HTR-8/SVneo (cell line): ENCODE measurements at places on chromosomes 5 and 9.

DNA sequence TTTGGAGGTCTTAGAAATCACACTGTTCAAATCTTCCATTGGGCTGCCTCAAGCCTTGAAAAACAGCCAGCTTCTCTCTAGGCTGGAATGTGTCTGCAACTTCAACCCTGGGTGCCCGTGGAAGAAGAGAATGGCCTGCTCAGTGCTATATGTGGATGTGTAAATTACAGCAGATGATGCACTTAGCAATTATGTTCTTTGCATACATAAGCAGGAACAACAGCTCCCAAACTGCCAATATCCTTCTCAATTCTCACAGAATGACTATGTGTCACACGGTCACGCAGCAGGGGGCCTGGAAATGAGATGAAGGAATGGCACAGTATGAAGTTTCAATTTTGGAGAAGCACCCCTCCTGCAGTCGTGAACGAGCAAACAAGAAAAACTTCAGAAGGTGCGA lies 175.2 kb upstream of the SMARCA2 start:
- no peak for DNase-seq

DNA sequence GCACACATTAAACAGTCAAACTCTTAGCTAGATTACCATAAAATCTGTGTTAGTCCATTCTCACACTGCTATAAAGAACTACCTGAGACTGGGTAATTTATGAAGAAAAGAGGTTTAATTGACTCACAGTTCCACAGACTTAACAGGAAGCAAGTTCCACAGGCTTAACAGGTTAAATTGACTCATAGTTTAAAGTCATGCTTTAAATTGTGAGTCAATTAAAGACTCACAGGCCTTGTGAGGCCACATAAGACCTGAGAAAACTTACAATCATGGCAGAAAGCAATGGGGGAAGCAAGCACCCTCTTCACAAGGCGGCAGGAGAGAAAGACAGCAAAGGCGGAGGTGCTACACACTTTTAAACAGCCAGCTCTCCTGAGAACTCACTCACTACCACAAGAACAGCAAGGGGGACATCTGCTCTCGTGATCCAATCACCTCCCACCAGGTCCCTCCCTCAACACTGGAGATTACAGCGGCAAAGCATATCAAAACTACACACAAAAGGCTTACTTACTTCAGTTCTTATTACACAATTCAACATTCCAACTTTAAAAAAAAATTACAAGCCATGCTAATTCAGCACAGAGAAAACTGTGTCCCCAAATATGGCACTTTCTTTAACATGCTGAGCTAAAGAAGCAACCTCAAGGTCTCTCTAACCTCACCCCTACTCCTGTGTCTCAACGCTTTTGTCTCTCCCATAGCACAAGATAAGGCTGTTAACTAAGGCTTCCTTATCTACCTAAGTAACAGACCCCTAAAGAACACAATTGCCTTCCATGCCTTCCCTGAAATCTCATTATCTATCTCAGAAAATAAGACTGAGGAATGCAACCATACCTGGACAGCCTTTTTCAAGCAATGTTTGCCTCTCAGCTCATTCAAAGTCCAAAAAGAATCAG lies 805.1 kb downstream of the NR2F1-AS1 start:
- no peak for DNase-seq

- no peak for DNase-seq
Measured at GRCh38 chr9:114820776-114821501, 15.1 kb upstream of the TNFSF15 start.

DNA sequence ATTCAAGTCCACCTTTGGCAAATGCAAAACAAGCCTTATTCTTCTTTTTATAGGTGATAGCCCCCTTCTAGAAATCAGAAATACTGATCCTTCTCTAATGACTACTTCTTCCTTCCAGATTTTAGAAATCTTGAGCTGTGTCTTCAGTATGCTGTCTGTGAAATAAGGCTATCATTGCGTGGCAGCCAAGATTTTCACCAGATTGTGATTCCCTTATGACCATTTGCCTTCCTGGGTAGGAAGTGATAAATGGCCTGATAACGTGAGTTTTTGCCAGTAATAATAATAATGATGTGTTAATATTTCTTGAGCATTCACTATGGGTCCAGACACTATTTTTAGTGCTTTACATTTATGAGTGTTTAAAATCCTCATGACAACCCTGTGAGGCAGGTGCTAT lies 80.9 kb downstream of the PIP5K1B start:
- DNase-seq, result no peak

DNA sequence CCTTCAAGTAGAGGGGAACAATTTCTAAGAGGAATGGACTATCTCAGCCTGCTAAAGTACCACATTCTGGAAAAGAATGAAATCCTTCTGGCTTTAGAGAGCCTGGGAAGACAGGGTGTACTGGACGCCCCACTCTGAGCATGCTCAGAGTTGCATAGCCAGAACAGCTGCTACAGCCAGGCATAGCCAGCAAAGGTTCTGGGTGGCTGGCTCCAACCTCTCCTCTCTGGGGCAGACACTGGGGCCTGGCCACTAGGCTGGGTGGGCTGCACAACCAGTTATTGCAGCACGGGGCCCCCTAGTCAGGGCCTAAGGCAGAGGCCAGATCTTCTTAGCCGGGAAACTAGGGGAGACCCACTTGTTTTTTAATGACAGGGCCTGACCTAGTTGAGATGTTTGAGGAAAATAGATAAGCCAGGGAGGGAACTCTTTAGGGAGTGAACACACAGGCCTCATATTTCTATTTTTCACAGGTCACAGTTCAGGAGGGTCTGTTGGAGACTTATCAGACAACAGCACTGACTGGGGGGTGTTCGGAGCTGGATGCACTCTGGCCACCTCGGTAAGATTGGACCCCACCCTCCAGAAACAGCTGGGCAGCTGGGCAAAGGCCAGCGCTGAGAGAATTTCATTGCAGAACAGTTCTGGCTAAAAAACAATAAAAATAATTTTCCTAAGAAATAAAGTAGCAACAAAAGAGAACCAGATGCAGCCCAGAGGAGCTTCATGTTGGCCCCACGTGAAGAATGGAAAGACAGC lies 142.9 kb downstream of the LPAR1 start:
- no peak for DNase-seq

DNA sequence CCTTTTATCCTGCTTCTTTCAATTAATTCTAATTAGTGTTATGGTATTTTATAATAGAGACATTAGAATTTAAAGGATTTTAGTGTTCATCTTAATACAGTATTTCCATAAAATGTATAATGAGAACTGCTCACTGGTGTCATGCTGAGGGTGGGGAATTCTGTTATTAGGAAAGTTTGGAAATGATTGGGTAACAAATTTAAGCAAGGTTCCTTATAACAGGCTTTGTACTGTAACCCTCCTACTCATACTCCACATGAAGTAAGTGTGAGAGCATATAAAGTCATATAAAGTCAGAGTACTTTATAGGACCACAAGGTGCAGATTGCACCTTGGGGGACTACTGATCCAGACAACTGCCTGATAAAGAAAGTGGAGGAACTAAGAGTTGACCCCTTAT lies 42.2 kb downstream of the SV2C start:
- no peak for DNase-seq

- DNase-seq, result no peak
Measured at GRCh38 chr9:115193777-115194176, 75.8 kb upstream of the TNC start.

DNA sequence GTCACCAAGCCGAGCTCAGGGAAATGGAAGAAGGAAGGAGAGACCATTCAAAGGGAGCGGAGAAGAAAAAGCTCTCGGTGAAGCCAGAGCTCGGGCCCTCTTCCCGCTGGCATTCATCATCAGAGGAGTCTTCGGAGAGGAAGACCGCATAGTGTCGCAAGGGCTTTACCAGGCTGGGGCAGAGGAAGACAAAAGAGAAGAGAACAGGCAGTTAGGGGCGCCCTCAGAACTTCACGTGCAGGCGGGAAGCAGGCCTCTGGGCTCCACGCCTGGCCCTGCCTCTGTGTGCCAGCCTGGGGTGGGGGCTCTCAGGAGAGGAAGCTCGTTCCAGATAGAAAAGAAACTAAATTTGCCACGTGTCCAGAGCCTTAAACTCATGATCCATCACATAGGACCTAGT lies 31.7 kb downstream of the CRB2 start:
- DNase-seq, result no peak

GRCh38 chr5:119309326-119309725 lies 46.5 kb upstream of the TNFAIP8 start:
- no peak for DNase-seq

DNA sequence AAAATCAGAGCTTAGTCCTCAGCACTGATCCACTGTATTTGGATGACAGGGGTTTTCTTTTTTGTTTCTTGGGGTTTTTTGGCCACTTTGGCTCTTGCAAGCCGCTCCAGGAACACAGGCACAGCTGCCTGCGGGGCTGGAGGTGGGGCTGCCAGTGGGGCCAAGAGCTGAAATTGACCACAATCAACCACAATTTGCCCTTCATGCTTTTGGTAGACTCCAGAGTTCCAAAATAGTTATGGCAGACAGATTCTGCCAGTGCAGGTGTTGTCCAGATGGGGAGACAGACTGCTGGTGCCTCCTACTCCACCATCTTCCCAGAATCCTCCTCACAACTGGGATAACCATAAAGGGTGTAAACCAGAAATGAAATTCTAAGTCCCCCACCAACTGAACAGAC lies 36.5 kb downstream of the PLEKHG4B start:
- no peak for DNase-seq

GRCh38 chr9:107243742-107244141 lies 39.3 kb upstream of the RAD23B start:
- DNase-seq, result no peak

DNA sequence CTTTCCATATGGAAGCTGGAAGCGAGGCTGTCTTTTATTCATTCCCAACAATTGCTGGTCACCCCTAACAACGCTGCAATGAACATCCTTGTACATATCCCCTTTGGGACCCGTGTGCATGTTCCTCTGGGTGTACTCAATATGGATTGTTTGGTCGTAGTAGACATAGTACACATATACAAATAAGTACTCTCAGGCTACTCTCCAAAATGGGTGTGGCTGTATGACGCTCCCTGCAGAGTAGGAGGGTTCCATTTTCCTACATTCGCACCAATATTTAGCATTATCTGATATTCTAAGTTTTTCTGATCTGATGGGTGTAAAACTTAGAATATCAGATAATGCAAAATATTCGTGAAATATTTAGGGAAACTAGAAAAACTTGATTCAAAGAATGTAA lies 23.2 kb upstream of the NAA35 start:
- no peak for DNase-seq

DNA sequence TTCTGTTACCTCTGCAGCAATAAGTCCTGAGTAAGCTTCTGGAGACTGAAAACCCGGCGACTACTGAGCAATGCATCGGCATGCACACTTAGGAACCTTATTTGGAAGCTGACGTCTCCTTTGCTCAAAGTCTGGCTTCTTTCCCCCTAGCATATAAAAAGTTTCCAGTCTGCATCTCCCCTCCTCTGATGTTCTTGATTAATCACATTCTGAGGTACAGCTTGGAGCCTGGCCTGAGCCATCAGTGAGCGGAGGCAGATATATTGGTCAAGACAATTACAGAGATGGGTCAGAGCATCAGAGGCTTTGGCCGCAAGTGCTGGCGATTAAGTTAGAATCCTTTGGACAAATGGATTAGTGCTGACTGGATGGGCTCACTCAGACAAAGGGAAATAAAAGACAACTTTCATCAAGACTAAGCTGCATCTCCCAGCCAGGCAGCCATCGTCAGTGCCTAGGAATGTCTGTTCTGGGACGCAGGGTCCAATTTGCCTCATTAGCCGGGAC lies 140.7 kb downstream of the MTX3 start:
- no peak for DNase-seq

- DNase-seq, result no peak
Measured at GRCh38 chr5:172849606-172850453, 15.8 kb downstream of the ERGIC1 start.

DNA sequence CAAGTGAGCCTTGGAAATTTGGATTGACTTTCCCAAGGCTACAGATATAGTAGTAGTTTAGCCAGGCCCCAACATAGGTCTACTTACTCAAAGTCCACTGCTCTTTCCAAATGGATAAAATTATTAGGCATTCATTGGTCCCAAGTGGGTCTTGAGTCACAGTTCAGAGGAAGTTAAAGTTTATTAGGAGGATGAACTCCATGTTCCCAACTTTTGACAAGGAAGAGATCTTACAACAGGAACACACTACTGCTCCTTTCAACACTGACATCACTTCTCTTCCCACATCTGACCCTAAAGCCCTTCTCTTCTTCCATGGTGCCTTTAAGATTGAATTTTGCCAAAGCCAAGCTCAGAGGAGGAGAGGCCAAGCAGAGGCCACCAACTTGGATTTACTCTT lies 234.5 kb upstream of the TRIM32 start:
- no peak for DNase-seq

DNA sequence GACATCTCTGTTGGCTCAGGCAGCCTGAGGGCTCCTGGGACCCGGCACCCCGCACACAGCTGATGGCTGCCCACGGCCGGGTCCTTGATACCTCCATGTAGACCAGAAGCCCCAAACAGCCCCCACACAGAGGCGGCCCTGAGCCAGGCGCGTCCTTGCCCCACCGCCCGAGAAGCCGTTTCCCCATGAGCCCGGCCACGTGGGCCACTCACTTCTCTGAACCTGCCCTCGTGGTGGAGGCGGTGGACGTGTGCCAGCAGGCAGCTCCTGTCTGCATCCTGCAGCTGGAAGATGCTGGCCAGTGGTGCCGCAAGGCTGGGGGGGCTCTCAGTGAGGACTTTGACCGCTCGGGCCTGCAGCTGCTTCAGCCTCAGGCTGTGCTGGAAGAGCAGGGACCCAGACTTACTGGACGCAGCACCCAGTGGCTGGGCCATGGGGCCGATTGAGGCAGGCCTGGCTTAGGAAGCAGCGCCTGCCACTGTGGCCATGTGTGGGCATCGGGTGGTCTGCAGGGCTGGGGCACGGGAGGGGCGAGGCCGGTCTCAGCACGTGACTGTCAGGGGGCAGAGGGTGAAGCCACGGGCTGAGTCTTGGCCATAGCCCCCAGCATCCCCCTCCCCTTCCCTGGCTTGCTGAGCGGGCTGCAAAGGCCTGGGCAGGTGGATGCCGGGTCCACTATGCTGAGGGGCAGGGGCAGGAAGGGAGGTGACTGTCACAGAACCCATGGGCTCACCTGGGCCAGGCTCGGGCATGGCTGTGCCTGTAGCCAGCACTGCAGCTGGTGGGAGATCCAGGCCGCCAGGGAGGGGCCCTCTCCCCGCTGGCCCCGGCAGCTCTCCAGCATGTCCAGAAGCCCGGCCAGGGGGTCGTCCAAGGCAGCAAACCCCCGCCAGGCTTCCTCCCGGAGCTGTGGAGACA lies 50.0 kb downstream of the EXD3 start:
- no peak for DNase-seq

GRCh38 chr5:177306674-177307543 lies 3.3 kb downstream of the PRELID1 start:
- no peak for DNase-seq

GRCh38 chr9:110752766-110753165 lies 84.2 kb downstream of the MUSK start:
- peak; percentile 51 for DNase-seq

- DNase-seq, result no peak
Measured at GRCh38 chr5:83510260-83510659, 38.7 kb downstream of the VCAN start.

DNA sequence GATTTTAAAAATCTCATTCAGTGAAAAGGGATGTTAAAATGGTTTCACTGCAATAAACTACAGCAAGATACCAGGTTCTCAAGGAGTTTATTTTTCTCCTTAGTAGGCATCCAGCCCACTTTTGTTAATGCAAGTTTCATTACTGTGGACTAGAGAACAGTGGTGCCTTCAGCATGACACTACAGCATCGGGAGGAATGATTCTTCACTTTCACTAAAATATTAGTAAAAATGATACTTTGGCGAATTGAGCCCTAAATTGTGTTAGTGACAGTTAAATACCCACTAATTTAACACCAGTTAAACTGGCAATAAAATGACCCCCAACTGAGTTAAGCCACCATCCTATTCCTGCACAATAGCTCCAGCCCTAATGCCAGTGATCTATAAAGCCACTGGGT lies 152.2 kb upstream of the MPDZ start:
- no peak for DNase-seq
